ENCODE measurements at places on chromosomes 4 and X. TPM values are rescaled to one million over a fixed set of nuclear protein-coding genes. Genes with fewer than 3 reads are reported as not detected.
A peak's percentile ranks its signal among the peaks of the same experiment; 100 is the strongest.

Gene ART3
- total RNA-seq: 0.69 TPM

Gene SLC4A4
- 0.11 TPM for total RNA-seq

- no peak for DNase-seq
These were observed 170.3 kb downstream of the VEGFC start for GRCh38 chr4:176622251-176622948.

DNA sequence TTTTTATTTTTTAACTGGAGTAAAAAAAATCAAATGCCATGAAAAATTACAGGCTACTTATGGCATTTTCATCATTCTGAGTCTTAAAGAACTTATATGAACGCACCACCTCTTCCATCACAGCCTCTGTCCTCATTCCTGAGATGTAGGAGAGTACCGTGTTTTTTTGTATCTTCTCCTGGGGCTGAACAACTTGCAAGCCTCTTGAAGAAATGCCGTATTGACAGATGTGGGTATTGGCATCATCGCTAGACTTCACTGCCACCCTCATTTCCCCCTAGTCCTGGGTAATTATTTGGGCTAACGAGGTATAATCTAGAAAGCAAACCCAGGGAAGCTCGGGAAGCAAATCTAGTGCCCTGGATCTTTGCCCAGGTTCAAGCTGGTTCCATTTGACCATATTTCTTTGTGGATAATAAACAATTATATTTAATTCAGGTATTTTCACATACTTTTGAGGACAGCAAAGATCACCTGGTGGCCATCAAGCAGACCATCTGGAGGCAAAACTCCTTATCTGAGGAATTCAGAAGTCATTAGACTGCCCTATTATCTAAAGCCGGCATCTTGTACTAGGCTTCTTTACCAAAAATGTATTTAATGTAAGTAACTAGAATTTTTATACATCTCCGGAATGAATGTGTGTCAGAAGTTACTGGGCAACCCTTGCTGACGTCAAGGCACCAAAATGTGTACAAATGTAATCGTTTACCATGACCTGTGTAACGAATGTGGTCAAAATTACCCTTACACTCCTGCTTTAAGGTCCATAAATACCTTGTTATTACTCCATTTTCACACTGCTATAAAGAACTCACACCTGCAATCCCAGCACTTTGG is 55.9 kb upstream of the WDR19 start:
- peak; percentile 7 for DNase-seq

GRCh38 chr4:1761130-1761689 is 31.9 kb upstream of the FGFR3 start:
- no peak for DNase-seq

DNA sequence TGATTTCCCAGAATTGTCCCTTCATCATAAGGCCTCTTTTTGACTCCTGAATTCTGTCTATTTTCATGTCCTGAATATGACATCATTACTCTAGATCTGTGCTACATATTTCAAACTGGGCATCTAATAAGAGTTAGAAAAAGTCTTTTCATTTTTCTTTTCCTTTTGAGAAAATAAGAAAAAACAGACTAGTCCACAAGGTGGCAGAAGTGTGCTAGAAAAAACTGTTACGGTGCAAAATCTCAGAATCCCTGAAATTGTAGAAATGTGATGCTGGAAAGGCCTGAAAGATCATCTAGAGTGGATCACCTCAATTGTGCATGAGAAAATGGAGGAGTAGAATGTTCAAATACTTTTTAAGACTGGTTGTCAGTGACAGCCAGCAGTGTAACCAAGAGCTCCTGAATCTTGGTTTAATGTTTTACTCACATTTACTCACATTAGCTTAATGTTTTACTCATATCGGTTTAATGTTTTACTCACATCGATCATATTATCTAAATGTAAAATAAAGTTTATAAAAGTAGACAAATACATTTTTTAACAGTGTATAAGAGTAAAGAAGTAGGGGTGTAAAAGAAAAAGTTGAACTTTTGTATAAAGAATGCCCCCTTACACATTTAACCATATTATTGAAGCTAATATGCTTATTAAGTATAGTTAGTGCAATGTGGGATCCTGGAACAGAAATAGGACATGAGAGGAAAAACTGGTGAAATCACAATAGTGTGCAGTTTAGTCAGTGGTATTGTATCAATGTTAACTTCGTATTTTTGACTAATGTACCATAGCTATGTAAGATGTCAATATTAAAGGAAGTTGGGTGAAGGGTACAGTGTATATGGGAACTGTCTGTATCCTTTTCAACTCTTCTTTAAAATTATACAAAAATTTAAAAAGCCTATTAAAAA is 15.2 kb downstream of the ASB11 start:
- peak; percentile 27 for DNase-seq

Gene GJB1
- 0.11 TPM for total RNA-seq

Gene S100G
- total RNA-seq: not detected

DNA sequence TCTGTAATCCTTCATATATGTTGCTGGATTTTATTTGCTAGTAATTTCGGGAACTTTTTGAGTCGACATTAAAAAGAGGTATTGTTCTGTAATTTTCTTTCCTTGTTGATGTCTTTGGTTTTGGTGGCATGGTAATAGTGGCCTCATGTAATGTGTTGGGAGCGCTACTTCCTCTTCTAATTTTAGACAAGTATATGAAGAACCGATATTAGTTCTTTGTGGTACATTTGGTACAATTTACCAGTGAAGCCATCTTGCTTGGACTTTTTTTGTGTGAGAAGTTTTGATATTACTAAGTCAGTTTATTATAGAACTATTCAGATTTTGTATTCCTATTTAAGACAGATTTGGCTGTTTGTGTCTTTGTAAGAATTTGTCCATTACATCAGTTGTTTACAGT is 669.2 kb upstream of the AADAT start:
- DNase-seq: no peak

GRCh38 chr4:53748328-53748772 is 157.1 kb upstream of the LNX1 start:
- no peak for DNase-seq

GRCh38 chr4:40209401-40209800 is 12.6 kb downstream of the RHOH start:
- DNase-seq: no peak

GRCh38 chr4:141294306-141294705 is 73.6 kb downstream of the ZNF330 start:
- no peak for DNase-seq

DNA sequence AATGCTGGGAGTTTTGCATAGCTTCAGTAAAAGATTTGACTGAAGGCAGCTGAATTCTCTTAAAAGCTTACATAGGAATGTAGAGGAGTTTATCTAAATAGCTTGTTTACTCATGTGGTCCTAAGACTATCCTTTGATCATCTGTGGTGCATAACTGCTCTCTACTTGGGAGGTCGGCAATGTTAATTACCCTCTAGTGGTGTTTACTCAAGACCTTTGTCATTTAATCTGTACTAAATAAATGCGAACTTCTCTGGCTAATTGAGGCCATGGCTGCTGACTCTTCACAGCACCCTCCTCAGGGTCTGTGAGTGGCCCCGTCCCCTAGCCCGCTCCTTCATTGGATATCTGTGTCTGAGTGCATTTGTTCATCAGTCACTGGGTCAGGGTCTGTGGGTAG is 13.8 kb upstream of the TMEM33 start:
- DNase-seq: no peak

Gene DNAJB14
- 30.2 TPM for total RNA-seq

Gene TMSB15A
- not detected for total RNA-seq

DNA sequence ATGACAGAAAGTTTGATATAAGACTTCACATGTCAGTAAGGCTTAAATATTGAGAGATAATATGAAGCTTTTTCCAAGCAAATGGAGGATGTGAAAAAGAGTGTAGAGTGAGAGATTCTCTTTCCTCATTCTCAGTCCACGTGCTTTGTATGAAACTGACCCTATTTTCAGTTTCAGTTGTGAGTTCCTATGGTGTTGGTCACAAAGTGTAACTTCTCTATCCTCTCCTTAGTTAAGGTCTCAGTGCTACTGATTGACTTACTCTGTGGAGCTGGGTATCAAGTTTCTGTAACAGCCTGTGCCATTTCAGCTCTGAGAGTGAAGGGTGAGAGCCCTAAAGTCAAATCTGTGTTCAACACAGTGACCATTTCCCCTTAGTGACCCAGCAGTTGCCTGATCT is 277.2 kb downstream of the EPHA5 start:
- DNase-seq: no peak

DNA sequence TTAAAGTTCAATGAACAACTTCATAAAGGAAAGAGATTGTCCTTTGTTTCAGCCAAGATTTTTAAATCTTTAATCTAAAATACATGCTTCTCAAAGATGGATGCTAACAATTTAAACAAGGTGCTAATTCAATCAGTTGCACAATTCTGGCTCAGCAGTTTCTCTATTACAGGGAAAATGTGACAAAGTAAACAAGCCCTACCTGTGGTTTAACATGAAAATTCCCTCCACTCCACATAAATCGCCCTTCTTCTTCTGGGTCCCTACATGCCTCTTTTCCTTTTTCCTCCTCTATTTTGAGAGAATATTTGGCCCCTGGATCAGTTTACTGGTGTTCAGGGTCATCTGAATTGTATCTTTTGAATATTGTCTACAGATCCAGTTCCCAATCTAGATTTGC is 80.6 kb downstream of the FRYL start:
- no peak for DNase-seq

DNA sequence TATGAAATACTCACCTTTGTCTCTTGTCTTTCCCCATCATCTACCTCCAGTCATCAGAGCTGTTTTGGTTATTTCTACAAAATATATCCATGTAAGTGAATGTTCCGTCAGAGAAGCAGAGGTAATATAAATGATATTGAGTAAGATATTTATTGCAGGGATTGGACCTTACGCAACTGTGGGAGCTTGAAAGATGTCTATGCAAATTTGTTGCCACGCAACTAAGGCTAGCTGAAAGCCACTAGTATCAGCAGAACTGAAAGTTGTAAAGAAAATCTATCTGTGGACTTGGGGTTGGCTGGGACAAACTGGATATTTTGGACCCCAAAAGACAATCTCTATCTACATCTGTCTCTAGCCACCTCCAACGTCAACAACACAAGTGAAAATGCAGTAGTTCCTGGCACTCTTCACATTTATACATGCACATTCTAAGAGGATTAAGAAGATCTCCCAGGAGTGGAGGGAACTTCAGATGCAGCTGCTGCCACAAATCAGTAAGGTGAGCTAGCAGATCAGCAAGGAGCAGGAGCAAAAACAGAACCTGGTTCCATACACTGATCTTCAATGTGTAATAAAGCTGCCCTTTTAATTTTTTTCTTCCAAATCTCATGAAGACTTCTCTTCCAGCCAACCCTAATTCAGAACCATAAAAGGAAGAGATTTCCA is 8.5 kb upstream of the CCSER1 start:
- DNase-seq: no peak

- no peak for DNase-seq
These were observed 70.7 kb upstream of the RPS6KA6 start for GRCh38 chrX:84258708-84259107.

DNA sequence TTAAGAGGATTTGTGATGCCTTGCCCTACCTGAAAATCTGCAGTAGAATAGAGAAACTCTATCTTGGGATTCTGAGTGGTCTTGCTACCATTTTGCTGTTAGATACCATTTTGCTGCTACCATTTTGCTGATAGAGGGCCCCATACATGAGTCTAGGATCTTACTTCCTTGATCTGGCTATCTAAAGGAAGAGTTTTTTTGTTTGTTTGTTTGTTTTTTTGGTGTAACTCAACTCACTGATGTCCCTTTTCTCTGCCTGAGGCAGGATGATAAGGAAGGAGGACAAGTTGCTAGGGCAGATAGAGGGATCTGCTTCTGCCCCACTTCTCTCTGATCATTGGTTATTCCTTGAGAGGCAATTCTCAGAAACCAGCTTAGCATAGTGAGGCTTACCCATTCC is 31.0 kb downstream of the XK start:
- DNase-seq: peak; percentile 69

- DNase-seq: no peak
These were observed 145.5 kb downstream of the PCDH7 start for GRCh38 chr4:30865691-30866090.

GRCh38 chrX:77925764-77926163 is 15.3 kb downstream of the ATP7A start:
- no peak for DNase-seq

- no peak for DNase-seq
These were observed 311.8 kb downstream of the ADGRL3 start for GRCh38 chr4:61511716-61512488.

Gene MAGEA11
- not detected for total RNA-seq

Gene FAM50A
- total RNA-seq: 65.2 TPM

- DNase-seq: no peak
These were observed 9.4 kb downstream of the NAT8L start for GRCh38 chr4:2068566-2068965.

DNA sequence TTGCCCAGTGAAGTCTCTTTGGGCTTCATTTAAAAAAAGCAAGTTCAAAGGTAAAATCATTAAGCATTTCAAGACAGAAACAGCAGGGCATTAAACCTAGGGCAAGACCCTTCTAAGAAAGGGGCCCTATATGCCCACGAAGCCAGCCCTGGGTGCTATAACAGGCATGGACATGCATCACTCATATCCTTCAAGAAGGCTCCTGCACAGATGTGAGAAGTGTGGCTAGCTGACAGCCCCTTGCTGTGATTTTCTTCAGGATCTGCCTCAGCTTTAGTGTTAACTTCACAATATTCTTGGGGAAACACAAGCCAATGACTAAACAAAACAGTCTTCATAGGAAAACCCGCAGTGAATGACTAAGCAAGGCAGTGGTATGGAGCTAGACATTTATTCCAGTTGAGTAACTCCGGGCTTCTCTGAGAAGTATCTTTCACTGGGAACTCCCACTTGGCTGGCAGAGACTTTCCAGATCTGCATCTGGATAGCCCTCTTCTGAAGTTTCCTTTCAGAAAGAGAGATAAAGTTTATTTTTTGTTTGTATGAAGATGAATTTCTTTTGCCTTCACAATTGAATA is 11.9 kb upstream of the MAOA start:
- DNase-seq: no peak

DNA sequence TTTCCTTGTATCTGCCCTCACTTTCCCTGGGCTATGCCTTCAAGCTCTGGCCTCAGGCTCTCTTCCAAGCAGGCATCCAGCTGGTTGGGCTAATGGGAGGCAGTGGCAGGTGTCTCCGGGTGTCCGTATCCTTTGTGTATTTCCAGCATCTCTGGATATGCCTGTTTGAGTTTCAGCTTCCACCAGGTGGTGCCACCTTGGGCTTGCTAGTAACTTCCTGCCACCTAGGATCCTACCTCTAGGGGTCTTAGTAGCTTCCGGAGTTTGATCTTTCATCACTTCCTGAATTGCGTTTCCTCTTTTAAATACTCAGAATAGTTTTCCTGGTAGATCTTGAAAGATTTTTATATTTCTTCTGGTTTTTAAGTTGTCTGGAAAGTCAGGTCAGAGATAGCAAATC is 23.2 kb upstream of the ANOS1 start:
- DNase-seq: peak; percentile 8

- no peak for DNase-seq
These were observed 1.4 kb upstream of the SMAD1 start for GRCh38 chr4:145480257-145480656.
